ENCODE measurements at places on chromosomes 2 and 18.

GRCh38 chr18:26524504-26525351 is 23.6 kb downstream of the KCTD1 start:
- DNase-seq, result no peak

- no peak for DNase-seq
Observed at GRCh38 chr2:62586981-62587380, 81.0 kb upstream of the TMEM17 start.

DNA sequence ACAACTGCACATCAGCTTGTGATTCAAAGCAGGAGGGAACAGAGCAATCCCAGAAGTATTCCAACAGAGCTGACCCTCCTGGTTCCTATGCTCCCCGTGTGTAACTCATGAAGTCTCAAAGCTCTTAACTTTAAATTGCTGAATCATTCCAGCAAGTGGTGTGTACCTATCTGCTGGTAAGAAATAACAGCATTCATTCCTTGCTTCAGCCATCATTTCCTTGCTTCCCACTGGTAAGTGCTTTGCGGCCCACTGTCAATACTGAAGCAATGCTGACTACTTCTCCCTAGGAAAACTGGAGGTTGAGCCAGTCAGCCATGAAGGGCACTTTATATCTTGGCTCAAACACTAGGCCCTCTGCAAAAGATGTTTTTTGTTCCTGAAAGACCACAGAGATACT is 222.4 kb downstream of the EXOC6B start:
- DNase-seq, result no peak

- DNase-seq, result no peak
Observed at GRCh38 chr2:17416884-17417391, 101.3 kb downstream of the RAD51AP2 start.

DNA sequence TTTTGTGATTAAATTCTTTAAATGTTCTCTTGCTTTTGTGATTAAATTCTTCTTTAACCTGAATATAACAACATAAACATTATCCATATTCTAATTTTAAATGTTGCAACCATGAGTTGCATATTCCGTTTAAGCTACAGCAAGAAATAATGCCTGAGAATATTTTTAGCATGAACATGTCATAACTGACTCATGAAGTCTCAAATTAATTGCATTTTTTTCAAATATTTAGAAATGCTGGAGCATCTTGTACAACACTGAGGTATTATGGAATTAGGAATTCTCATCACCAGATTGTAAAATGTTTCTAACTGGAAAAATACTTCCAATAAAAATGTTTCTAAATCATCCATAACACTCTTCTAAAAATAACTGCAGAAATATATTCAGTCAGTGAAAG is 14.7 kb downstream of the ROCK2 start:
- no peak for DNase-seq

All from activated CD4-positive, alpha-beta T cell treated with anti-CD3 and anti-CD28 coated beads, Interleukin-2, Interleukin-6, amounts not matched to agents 100 ng/mL and 50 ng/mL, durations not matched to agents 16 hours and 8 hours (primary cell).